ENCODE measurements at places on chromosomes 12 and 14.

GRCh38 chr14:55450539-55450938 is 10.1 kb upstream of the TBPL2 start:
- H3K27ac ChIP-seq: no peak overlapping the region
- no peak for DNase-seq
- H3K4me1 ChIP-seq: peaks cover 8% of the 10 kb centered on the region
- no peaks in the 10 kb centered on the region for H3K36me3 ChIP-seq

GRCh38 chr14:33642080-33642479 is 308.8 kb downstream of the EGLN3 start:
- no peak for DNase-seq
- H3K27me3 ChIP-seq: no peaks in the 10 kb centered on the region
- no peak overlapping the region for H3K4me3 ChIP-seq
- H3K27ac ChIP-seq: no peak overlapping the region

- no peaks in the 10 kb centered on the region for H3K27me3 ChIP-seq
- no peak overlapping the region for H3K4me3 ChIP-seq
- no peaks in the 10 kb centered on the region for H3K36me3 ChIP-seq
- DNase-seq: no peak
Observed at GRCh38 chr14:101456246-101457175, 104.8 kb upstream of the DIO3 start.

- H3K4me1 ChIP-seq: no peaks in the 10 kb centered on the region
- peaks cover 41% of the 10 kb centered on the region for H3K36me3 ChIP-seq
- DNase-seq: no peak
- H3K27me3 ChIP-seq: no peaks in the 10 kb centered on the region
Observed at GRCh38 chr12:50727466-50727865, 36.4 kb upstream of the ATF1 start.

- peaks cover 10% of the 10 kb centered on the region for H3K4me1 ChIP-seq
- peak overlapping the region; percentile 88 for H3K4me3 ChIP-seq
- no peaks in the 10 kb centered on the region for H3K27me3 ChIP-seq
- DNase-seq: peak; percentile 88
- no peaks in the 10 kb centered on the region for H3K36me3 ChIP-seq
Observed at GRCh38 chr14:102363182-102363943, 622 bp downstream of the TECPR2 start.

DNA sequence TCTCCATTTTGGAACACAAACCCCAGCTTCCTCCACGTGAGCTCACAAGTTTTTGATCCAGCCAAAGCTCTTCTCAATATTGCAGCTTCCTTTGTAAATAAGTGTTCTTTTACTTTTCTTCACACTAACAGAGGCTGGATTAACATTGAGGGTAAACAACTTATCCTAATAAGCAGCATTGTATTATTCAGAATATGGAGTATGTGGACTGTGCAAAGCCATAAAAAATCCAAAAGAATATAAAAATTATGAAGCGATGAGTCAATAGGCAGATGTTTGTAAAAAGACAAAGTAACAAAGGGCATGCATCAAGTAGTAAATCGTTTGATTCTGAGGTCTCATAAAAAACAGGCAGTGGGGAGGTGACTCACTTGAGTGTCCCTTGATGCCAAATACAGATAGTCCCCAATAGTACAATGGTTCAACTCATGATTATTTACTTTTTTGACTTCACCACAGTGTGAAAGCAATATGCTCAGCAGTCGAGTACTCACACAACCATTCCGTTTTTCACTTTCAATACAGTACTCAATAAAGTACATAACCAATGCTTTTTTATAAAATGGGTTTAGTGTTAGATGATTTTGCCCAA is 23.1 kb upstream of the KCNK10 start:
- no peaks in the 10 kb centered on the region for H3K4me1 ChIP-seq
- no peaks in the 10 kb centered on the region for H3K36me3 ChIP-seq
- H3K27me3 ChIP-seq: no peaks in the 10 kb centered on the region
- DNase-seq: no peak

DNA sequence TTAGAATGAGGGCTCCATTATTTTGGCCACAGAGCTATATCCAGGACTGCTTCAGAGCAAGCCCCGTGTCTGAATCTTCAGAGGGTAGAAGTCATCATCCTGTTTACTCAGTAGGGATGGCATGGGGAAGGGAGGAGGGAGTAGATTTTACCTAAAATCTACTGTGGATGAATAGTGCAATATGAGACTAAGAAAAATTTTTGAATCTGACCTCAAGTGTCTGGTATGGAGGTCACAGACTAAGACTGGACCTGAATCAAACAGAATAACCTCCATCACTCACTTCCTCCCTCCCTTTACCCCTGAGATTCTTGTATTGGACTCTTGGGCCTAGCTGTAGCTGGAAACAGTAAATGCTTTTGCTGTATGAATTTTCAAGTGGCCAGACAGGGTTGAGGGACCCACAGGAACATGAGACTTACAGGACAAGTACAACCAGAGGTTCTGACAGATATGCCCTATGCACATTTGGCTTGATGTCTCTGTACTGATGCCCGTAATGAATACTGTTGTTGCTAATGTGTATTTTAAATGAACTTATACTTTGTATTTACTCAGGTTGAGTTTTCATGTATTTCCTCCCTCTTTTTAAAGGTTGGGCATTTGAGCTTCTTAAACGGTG is 78.5 kb downstream of the CCDC91 start:
- no peak for DNase-seq
- H3K4me3 ChIP-seq: no peak overlapping the region
- no peak overlapping the region for H3K27ac ChIP-seq
- no peaks in the 10 kb centered on the region for H3K27me3 ChIP-seq

GRCh38 chr12:65845751-65846537 is 21.7 kb downstream of the HMGA2 start:
- peaks cover 7% of the 10 kb centered on the region for H3K4me1 ChIP-seq
- H3K27ac ChIP-seq: no peak overlapping the region
- no peak for DNase-seq
- no peak overlapping the region for H3K4me3 ChIP-seq
- H3K36me3 ChIP-seq: peaks cover 6% of the 10 kb centered on the region
- no peaks in the 10 kb centered on the region for H3K27me3 ChIP-seq

- H3K27ac ChIP-seq: no peak within 1 kb of the TSS
- no peaks in the 10 kb centered on the region for H3K36me3 ChIP-seq
- H3K4me1 ChIP-seq: peaks cover 7% of the 10 kb centered on the region
- peak; percentile 16 for DNase-seq
- peak within 1 kb of the TSS; percentile 72 for H3K4me3 ChIP-seq
- H3K27me3 ChIP-seq: peaks cover 14% of the 10 kb centered on the region
Observed at GRCh38 chr14:59465316-59466135, at the start of gene GPR135. Gene GPR135, minus strand, starts transcription at chr14:59465380. Its CDS starts 154 bp downstream, at chr14:59465226.

- H3K27me3 ChIP-seq: peaks cover 2% of the 10 kb centered on the region
- H3K36me3 ChIP-seq: no peaks in the 10 kb centered on the region
- no peak for DNase-seq
- H3K27ac ChIP-seq: no peak overlapping the region
- no peak overlapping the region for H3K4me3 ChIP-seq
- H3K4me1 ChIP-seq: peaks cover 5% of the 10 kb centered on the region
Observed at GRCh38 chr14:70885343-70886022, 21.8 kb upstream of the PCNX1 start.

DNA sequence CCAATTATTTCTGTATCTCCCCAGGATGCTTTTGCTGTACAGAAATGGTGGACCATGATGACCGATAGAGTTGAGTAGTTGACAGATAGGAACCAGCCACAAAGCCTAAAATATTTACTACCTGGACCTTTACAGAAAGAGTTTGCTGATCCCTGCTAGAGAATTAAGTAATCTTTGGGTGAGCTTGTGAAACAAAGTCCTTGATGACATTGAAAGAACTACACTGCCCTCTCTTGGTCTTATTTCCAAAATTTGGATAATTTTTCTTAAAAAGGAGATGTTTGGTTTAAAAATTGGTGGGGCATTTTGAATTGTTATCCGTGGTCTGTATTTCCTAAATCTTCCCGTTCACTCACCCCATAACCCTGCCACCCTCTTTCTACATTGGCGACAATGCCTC is 13.7 kb upstream of the TCTN1 start:
- no peak for DNase-seq
- no peaks in the 10 kb centered on the region for H3K27me3 ChIP-seq
- no peak overlapping the region for H3K27ac ChIP-seq

GRCh38 chr12:28814246-28814645 is 334.8 kb upstream of the FAR2 start:
- peak; percentile 51 for DNase-seq
- H3K27me3 ChIP-seq: no peaks in the 10 kb centered on the region
- H3K36me3 ChIP-seq: no peaks in the 10 kb centered on the region
- no peaks in the 10 kb centered on the region for H3K4me1 ChIP-seq
- H3K4me3 ChIP-seq: no peak overlapping the region

DNA sequence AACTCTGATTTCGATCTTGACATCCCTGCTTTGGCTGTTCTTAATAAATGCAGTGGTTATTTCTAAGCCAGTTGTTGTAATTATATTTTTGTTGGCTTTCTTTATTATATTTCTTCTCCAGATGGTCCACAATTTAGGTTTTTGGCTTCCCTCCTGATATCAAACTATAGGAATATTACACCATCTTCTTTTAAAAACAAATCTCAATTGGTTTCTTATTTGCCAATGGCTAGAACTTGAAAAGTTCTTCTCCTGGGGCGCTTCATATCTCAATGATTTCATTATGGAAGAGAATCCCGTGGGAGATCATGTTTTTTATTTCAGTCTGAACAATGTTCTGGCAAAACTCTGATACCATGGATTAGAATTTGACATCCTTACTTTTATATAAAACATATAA is 292.3 kb downstream of the FLRT2 start:
- no peak overlapping the region for H3K4me3 ChIP-seq
- no peak for DNase-seq
- H3K27ac ChIP-seq: no peak overlapping the region
- no peaks in the 10 kb centered on the region for H3K36me3 ChIP-seq

DNA sequence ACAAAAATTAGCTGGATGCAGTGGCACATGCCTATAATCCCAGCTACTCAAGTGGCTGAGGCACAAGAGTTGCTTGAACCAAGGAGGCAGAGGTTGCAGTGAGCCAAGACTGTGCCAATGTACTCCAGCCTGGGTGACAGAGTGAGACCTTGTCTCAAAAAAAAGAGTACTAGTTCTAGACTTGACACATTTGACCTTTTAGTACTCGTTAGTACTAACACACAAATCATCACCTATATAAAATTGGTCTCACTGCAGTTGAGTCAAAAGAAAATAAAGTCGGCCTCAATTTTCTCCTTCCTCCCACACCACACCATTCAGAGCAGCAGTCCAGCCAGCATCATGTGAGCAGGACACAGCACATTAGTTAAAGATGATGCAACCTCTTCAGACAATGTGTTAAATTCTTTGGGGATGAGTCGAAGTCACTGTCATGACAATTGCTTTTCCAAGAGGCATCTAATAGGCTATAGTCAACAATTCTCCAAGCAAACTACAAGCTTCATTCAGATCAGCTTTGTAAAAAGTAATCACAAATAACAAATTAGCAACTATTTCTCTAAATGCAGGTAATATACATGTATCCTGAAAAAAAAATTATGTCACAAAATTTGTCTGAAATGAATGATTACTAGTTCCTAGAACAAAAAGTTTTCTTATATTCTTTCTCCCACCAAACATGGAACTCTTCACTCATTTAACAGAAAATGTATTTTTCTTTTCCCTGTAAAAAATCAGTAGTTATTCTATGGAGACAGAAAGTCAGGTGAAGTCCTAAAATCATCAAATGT is 55.6 kb downstream of the CLIP1 start:
- peak; percentile 66 for DNase-seq
- no peak overlapping the region for H3K4me3 ChIP-seq
- peak overlapping the region; percentile 69 for H3K27ac ChIP-seq
- H3K27me3 ChIP-seq: no peaks in the 10 kb centered on the region

- no peaks in the 10 kb centered on the region for H3K4me1 ChIP-seq
- no peak for DNase-seq
- peaks cover 10% of the 10 kb centered on the region for H3K27me3 ChIP-seq
- H3K36me3 ChIP-seq: no peaks in the 10 kb centered on the region
- H3K27ac ChIP-seq: peak overlapping the region; percentile 60
Observed at GRCh38 chr12:42483521-42483790, 106.1 kb downstream of the PRICKLE1 start.

DNA sequence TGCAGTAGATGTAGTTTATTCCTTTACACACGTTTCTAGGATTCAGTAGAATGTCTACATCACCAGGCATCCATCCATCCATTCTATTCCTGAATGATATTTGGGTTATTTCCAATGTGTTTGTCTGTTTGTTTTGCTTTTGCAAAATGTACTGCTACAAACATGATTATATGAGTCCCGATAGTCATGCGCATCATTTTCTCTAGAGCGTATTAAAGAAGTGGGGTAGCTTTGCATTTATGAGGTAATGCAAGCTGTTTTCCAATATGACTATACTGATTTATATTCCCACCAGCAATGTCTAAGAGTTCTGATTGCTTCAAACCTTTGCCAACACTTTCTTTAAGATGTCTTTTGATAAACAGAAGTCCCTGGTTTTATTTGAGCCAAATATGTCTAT is 253.2 kb downstream of the NOVA1 start:
- no peak for DNase-seq
- H3K4me1 ChIP-seq: no peaks in the 10 kb centered on the region
